ENCODE measurements at places on chromosomes 2 and 18.

DNA sequence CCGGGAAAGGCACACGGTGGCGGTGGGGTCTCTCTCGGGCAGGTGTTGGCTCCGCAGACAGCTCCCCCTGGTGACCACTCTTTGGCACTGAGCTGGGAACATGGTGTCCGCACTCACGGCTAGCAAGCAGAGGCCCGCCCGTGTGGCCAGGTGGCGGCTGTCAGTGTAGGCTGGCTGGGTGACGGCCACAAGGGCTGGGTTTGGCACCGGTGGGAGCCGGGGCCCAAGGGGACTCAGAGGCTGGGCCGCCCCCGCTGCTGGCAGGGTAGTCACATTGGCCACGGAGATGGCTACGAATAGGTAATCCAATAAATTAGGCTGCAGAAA, 1071.7 kb downstream of the RPIA start:
- no peak for DNase-seq

GRCh38 chr2:207333599-207334300, 168.0 kb upstream of the KLF7 start:
- DNase-seq = no peak

DNA sequence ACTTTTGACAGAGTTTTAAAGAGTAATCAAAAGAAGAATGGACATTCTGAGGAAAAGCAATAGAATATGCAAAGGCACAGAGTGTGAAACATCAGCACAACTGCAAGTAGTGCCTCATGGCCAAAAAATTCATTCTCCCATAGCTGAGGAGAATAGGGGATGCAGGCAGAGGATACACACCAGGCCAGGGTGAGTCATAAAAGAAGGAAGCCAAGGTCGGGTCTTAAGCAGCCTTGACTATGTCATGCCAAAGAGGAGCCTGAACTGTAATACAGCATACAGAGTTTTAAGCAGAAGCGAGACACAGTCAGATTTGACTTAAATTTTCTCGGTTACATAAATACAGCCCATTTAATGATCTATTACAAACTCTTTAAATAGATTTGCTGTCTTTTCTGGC, 165.0 kb downstream of the LNPK start:
- no peak for DNase-seq

DNA sequence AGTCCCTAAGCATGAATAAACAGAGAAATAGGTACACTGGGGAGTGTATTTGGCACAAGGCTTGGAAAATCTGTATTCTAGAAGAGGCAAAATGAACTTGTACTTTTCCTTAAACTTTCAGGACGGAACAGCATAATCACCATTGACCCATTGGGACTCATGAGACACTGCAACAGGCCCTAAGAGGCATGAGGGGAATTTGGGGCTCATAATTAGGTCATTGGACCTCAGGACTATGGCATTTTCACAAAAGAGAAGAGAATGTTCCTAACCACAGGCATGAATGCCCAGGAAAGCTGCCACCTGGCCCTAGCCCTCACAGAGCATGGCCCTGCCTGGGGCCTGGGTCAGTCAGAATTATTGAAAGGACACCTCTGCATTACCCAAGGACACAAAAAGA, 67.9 kb upstream of the PIK3C3 start:
- DNase-seq = no peak

- no peak for DNase-seq
These were observed 311.9 kb upstream of the KLHL29 start for GRCh38 chr2:23073056-23073455.

GRCh38 chr2:109102588-109103233, 26.3 kb upstream of the SH3RF3 start:
- no peak for DNase-seq

DNA sequence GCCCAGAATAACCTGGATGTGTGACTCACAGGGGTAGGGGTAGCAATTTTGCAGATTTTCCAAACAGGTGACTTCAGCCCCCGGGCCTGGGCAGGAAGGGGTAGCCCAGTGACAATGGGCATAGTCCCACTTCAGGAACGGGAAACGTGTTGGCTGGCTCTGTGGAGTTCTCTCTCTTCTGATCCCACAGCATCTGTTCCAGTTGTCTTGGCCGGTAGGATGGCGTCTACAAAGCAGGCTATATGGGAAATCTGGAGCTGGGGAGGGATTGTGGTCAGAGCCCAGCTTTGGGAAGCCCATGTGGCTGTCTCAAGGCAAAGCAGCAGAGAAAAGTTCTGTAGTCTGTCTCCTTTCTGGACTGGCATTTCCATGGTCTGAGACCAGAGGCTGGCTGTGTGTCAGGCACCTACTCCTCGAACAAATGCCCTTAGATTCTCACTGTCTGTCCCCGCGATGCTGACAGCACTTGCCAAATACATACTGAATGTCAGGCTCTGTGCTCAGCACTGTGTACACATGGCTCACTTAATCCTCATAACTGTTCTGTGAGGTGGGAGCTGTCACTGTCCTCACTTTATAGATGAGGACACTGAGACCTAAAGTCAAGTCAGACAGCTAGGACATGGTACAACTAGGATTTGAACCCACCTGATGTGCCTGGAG, 17.9 kb upstream of the TMEM214 start:
- no peak for DNase-seq

DNA sequence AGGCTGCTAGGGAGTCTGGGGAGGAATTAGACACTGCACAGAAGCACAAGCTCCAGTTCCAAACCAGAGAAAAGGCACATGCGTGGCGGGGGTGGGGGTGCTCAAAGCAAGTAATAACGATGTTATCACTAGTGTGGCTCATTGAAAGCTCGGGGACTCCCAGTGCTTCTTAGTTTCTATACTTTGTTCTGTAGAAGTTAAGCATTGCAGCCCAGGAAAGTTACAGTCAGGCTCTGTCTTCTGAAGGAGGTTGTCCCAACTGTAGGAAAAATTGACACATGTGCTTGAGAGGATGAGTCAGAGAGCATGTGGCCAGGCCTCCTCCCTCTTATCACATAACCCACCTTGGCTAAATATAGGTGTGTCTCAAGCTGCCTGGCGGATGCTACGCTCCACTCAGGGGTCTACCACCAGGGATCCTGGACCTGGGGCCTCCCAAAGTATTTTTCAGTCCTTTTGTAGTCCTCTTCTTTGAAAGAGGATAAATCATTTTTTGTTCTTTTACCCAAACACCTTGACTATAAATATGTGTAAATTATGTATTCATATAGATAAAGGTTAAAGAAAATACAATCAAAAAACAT, 3.8 kb downstream of the GALNT5 start:
- no peak for DNase-seq

DNA sequence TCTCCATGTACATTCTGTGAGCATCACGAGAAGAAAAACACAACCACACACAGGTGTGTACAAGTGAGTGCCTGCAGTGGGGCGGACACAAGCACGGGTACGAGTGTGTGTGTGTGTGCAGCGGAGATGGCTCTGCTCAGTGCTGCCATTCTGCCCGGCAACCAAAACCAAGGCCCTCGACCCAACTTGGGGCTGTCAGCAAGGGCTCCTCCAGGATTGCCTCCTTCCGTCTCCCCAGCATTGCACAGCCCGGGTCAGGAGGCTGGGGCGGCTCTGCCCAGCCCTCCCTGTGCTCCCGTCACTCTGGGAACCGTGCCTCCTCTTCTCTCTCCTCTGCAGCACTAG, 66.5 kb downstream of the PXDN start:
- no peak for DNase-seq

DNA sequence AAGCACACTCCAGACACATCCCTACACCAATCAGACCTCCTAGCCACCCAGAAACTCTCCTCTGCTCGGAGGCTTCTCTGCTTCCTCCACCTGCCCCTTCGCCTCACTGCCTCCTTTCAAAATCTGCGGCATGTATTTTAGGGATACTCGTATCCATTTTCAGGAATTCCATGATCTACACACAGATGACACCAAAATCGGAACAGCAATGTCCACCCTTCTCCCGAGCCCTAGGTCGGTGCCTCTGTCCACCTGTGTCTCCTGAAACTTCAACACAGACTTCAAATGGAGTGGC, 1.4 kb upstream of the SH3BP4 start:
- no peak for DNase-seq

GRCh38 chr2:191941376-191941929, 94.6 kb upstream of the CAVIN2 start:
- DNase-seq = no peak

- DNase-seq = no peak
These were observed 67.1 kb downstream of the DIPK1C start for GRCh38 chr18:74389991-74390390.

DNA sequence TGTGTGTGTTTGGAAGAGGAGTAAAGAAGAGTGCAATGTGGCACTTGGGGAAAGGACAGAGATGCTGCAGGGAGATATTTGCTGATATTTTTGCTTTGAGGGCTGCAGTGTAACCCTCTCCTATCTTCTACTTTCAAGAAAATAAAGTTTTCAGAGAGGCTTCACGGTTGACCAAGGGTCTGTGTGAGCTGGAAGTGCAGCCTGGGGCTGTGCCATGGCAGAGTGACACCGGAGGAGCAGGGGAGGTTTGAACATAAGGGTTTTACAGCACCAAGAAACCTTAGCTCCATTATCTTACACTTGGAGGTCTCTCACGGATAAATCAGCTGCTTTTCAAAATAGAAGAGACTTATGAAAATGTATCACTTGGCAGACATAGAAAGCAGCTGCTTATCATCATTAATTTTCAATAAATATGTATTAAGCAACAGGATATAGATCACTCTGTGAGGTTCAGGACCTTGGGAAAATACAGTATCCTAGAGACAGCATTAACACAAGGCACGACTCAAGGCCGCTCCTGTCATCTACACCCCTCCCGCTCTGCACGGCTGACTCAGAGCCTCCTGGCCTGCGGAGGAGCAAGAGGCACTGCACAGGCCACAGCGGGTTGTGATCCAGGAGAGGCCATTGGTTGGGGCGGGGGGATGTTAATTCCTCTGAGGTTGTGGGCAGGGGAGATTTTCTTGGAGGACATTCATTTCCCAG, 127.8 kb downstream of the COPS8 start:
- no peak for DNase-seq

GRCh38 chr2:108423502-108424251, 25.3 kb upstream of the GCC2 start:
- no peak for DNase-seq

DNA sequence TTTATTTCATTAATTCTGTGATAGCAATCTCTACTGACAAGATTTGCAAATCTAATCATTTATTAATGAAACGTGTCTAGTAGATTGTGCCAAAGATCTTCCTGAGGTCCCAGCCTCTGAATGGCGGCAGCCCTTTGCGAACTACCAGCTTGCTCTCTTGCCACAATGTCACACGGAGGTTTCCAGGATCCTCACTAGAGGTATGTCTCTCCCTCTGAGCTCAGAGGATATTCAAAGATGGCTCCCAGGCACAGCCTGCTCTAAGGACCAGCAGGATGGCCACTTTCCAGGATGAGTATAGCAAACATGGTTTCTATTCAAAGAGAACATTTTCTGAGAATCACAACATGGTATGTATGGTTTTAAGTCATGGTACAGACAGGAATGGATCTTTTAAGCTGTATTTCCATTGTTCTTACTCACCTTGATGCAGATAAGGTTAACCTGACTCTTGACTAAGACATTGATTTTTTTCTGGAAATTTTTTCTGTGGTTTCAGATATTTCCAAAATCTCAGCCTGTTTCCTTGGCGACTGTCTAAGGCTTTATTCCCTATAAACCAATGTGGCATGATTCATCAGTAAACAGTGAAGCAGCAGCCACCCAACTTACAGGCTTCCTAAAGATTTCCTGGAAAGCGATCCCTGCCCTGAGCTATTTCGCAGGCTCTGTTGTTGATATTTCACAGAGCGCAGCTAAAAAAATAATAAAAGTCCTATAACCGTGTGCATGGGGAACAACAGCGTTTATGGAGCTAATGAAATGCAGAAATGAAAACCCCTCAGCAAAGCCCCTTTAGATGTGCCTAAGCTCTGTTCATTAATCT, 54.1 kb upstream of the KLF7 start:
- no peak for DNase-seq

DNA sequence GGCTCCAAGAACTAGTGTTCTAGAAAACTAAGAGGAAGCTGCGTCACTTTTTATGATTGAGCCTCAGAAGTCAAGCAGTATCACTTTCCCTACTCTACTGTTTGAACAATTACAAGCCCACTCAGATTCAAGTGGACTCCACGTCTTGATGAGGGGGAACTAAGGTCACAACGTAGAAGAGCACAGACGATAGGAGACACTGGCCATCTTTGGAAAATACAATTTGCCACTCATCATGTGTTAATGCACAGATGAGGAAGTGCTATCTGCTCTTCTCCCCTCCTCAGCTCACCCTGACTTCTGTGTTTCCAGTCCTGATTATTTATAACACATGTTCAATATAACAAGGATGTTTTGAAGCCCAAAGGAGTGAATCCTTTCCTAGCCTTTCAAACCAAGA, 76.1 kb upstream of the CYP1B1 start:
- no peak for DNase-seq

DNA sequence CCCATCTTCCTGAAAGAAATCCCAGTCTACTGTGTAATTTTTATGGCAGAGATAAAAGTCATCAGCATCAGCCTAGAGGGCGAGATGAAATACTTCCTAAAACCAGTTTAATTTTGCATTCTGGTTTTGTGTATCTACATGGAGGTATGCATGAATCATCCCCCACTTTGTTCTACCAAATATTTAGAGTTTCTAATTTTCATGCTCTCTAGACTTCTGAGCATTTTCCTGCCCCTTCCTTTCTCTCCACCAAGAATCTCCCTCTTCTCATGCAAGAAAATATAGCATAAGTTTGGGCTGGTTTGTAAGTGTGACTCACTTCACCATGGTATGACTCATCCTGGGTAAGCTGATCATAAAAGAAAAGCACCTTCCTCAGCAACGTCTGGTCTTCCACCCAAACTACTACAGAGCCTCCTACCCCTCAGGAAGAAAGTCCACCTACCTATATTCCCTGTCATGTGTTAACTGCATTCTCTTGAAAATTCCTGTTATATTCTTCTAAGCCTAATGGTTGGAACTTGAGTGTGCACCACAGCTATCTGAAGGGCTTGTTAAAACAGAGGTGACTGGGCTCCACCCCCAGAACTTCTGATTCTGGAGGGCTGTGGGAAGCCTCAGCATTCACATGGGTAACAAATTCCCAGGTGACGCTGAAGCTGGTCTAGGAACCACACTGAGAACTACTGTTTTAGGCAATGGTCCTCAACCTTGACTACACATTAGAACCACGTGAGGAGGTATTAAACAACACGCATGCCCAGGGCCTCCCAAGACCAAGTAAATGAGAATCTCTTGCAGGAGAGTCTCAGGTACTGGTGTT, 37.4 kb upstream of the RAPGEF4 start:
- no peak for DNase-seq

GRCh38 chr2:86510436-86510933, 52.8 kb downstream of the CHMP3 start:
- no peak for DNase-seq

GRCh38 chr2:178886006-178886405, 78.8 kb upstream of the TTN start:
- DNase-seq = no peak

DNA sequence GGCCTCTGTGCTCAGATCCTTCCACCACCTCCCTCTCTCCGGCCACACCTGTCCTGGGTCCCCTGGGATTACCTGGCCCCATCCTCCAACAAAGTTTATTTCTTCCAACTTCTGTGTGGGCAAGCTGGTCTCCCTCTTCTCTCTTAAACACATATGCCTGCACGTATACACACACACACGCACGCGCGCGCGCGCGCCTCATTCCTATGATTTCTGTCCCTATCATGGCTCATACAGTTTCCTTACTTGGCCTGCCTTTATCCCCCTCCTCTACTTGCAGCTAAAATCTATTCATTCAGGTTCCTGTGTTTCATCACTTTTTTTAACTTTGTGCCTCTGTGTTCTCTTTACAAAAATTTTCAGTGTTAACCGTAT, 96.4 kb downstream of the LOXHD1 start:
- no peak for DNase-seq

GRCh38 chr2:221229099-221229498, 343.0 kb downstream of the EPHA4 start:
- DNase-seq = no peak

All from D721Med (cell line).